ENCODE measurements at places on chromosomes 2 and 18.

- no peak for DNase-seq
Measured at GRCh38 chr18:42024131-42024530, 69.1 kb downstream of the PIK3C3 start.

GRCh38 chr18:11581286-11581685 is 28.1 kb upstream of the SLC35G4 start:
- DNase-seq, result no peak

GRCh38 chr18:73118121-73118816 is 250.5 kb upstream of the NETO1 start:
- DNase-seq, result no peak

DNA sequence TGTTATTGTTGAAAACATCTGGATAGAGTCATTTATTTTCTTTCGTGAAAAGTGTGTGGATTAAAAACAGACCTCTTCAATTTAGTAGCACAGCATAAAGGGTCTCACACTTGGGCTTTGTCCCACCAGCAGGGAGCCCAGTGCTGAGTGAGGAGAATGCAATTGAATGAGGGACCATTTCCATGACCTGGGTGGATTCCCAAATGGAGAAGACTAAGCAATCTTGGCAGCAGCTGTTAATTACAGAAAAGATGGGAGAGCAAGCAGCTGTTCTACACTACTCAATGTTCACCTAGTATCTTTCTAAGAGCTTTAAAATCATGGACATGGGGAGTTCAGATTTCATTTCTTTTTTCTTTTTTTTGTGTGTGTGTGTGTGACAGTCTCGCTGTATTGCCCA is 121.8 kb upstream of the FN1 start:
- DNase-seq, result no peak

DNA sequence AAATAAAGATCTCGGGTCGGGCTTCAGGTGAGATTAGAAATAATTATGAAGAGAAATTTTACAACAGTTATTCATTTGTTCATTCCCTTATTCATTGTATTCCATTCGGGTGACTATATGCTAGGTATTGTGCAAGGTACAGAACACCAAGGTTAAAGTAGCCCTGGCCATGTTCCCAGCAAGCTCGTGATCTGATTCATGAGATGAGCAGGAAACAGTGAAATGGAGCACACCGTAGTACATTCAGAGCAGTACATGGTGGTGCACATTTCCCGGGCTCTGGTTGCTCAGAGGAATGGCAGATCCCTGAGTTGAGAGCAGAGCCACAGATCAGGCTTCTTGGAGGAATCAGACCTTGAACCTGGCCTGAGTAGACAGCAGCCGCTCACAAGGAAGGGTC is 87.7 kb downstream of the PRKRA start:
- no peak for DNase-seq

- no peak for DNase-seq
Measured at GRCh38 chr18:60693426-60693825, 320.9 kb upstream of the MC4R start.

DNA sequence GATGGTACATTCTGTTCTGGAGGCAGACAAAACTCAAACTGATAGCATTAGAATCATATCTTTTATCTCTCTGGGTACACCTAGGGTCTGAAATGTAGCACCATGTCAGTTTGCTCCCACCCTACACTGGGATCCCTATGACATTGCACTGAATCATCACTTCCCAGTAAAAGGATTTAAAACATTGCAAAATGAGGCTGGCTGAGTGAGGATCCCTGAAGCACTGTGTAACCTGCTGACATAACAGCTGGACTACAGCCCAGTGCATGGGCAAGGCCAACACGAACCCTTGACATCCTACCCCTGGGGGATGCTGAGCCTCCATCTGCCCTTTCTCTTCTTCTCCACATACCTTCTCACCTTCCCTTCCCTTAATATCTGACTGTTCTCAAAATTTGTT is 253.2 kb downstream of the TTC32 start:
- DNase-seq, result no peak

DNA sequence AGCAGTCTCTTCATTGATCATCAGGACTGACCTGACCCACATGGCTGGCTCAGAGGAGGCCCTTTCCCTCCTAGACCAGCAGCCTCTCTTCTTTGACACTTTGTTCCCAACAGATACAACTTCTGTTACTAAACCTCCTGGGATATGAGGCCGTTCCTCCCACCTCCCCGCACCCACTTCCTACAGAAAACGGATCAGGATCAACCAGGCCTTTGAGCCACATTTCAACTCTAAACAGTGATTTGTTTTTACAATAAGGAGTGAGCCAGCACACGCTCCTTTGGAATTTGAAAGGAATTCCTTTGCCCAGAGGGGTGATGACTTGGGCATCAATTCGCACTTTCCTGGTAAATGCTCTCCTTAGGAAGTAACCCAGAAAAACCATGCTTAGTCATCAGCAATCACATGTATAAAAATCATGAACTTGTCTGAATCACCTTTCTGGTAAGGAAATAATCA is 180.4 kb downstream of the FAM124B start:
- no peak for DNase-seq

GRCh38 chr2:85240055-85240454 is 87.7 kb downstream of the TGOLN2 start:
- no peak for DNase-seq

DNA sequence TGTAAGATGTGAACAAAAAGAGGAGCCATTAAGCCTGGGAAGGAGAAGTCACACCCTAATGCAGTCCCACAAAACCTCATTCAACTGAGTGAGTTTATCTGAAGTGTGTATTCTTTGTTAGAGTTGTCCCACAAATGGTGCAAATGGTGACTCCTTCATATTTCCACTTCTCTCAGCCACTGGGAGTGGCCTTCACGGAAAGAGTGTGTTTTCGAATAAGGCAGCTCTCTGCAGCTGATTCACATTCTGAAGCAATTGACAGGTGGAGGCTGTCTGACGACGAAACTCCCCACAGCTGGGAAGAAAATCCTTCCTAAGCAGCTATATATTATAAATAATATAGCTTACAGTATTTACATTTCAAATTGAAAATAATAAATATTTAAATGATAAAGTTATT is 318.8 kb upstream of the TMEFF2 start:
- DNase-seq, result no peak

GRCh38 chr2:173524256-173524955 is 169.7 kb downstream of the CDCA7 start:
- DNase-seq, result no peak

DNA sequence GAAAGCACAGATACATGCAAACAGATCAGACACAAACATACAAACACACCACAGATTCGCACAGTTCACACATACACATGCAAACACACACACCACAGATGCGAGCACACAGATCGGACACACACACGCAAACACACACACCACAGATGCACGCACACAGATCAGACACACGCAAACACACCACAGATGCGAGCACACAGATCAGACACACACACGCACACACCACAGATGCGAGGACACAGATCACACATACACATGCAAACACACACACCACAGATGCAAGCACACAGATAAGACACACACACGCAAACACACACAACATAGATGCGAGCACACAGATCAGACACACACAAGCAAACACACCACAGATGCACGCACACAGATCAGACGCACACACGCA is 149.0 kb downstream of the PXDN start:
- DNase-seq, result no peak

- no peak for DNase-seq
Measured at GRCh38 chr2:68388772-68389171, 23.7 kb downstream of the PLEK start.

GRCh38 chr2:133574186-133574585 is 5.9 kb upstream of the NCKAP5 start:
- DNase-seq, result no peak

- peak; percentile 36 for DNase-seq
Measured at GRCh38 chr18:55407191-55407590, 180.8 kb downstream of the TCF4 start.

- DNase-seq, result no peak
Measured at GRCh38 chr2:12619975-12620374, 96.8 kb upstream of the TRIB2 start.

GRCh38 chr18:32669549-32670165 is 103.2 kb downstream of the KLHL14 start:
- DNase-seq, result peak; percentile 19

DNA sequence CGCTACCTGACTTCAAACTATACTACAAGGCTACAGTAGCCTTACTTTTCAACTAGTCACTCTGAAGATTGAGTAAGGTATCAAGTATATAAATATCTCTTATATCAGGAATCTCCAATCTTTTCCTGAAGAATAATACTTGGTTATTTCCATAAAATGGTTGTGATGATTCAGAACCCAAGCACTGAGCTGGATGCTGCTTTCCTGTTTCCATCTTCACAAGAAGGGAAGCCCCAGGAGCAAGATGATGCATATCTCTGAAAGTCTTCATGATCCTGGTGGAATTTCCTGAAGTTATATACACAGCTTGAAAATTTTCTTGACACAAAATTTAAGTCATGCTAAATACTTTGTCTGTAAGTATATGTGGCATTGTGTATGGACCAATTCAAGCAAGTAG is 243.9 kb upstream of the TANK start:
- DNase-seq, result no peak

- no peak for DNase-seq
Measured at GRCh38 chr2:91477731-91478672, 2786.5 kb downstream of the RPIA start.

DNA sequence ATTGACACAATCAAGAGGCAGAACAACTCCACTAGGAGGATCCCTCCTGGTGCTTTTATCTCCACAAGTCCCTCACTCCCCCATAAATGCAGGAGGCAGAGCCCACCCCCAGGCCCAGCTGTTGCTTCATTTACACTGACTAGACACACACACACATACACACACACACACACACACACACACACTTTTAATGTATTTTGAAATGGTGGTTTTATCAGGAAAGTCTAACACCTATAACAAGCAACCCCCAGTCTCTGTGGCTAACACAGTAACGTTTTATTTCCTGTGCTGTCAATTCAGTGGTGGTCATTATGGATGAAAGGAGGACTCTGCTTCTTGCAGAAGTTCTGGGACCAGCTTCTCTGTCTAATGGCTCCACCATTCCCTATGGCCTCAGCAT is 125.4 kb upstream of the FOSL2 start:
- DNase-seq, result no peak

DNA sequence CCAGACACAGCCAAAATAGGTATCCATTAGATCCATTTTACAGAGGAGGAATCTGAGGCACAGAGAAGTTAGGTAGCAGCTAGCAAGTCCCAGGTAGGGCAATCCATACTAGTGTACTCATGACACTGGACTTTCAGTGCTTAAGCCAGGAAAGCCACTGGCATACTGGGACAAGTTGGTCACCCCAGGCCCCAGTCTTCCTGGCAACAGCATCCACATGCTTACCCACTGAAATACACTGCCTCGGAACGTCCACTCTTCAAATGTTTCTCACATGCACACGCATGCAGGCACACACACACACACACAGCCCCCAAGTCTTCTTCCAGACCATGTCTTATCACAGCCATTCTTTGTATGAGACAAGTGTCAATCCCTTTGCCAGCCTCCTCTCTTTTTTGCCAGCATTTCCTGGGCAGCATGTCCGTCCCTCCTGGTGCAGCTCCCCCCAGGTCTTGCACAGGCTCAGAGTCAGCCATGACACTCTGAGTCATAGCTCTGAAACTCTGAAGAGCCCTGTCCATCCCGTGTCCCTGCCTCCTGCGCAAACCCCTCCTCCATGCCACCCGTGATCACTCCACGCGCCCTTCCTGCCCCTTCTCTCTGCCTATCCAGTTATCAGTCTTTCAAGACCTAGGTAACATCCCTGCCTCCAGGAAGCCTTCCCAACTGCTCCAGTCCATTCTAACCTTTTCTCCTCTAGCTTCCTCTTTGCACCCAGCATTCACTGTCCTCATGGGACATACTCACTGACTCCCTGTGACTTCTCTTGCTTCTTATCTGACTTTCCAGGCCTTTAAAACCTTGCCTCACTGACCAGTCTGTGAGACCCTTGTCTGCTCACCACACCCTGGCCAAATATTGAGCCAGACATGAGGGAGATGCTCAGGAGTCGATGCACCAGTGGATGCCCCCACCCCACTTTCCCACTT is 10.9 kb upstream of the TEX261 start:
- DNase-seq, result no peak

DNA sequence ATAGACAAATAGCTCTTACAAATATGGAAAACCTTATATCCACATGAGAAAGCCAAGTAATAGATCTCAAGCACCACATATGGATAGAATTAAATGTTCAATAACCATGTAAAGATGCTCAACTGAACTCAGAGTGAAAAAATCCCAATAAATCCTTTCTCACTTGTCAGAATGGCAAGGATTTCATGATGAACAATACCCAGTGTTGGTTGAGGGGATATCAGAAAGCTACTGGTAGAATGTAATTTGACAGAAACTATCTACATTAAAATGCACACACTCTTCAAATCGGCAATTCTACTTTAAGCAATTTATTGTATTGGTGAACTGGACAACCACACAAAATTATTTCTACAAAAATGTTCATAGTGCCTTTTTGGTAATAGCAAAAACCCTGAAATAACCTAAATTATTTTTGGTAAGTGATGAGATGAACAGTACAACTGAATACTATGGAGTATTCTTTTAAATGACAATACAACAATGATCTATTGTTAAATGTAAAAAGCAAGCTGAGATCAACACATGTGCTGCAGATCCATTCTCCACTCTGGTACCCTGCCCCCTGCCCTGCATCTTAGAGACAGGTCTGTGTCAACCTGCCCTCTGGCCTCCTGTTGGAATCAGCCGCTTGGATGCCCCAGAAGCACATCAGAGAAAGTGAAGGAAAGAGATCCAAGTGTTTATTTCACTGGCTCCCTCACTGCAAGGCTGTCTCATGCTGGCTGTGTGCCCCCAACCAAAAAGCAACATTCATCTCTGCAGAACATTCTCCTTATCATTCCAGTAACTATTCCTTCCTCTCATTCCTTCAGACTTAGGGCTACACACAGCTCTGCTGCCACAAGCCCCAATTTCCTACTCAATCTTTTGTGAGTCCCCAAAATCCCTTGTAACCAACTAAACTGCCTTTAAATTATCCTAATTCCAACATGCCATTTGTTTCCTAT is 442.5 kb downstream of the LRATD1 start:
- no peak for DNase-seq

DNA sequence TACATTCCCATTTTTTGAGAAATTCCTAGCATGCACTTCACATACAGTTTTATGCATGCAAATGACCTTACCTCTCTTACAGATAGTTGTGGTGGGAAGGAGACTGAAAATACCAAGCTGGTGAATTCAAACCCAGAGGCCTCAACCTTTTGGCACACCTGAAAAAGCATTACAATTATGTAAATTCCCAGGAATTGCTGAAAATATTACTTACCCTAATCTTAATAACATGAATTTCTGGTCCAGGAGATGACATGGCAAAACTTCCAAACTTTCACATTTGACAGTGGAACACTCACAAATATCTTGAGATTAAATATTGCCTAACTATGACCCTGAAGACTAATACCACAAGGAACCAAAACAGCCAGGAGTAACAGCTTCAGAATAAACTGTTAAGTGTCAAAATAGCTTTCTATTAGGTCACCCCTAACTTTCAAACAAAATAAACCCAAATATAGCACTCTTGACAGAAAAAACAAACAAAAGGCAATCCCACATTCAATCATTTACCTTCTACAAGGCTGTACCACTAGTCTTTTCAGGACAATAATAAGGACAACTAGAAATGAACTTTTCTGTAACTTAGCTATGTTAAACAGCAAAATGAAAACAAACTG is 10.9 kb upstream of the PEX13 start:
- no peak for DNase-seq

GRCh38 chr2:192419786-192420185 is 225.1 kb upstream of the TMEFF2 start:
- no peak for DNase-seq

GRCh38 chr2:143588746-143589145 is 459.5 kb downstream of the ARHGAP15 start:
- DNase-seq, result no peak
